Stimulated activated CD8-positive, alpha-beta memory T cell treated with anti-CD3 and anti-CD28 coated beads, Interleukin-4, amount 100 ng/mL, for 1 hour (primary cell): ENCODE measurements at places on chromosomes 16 and 17.

DNA sequence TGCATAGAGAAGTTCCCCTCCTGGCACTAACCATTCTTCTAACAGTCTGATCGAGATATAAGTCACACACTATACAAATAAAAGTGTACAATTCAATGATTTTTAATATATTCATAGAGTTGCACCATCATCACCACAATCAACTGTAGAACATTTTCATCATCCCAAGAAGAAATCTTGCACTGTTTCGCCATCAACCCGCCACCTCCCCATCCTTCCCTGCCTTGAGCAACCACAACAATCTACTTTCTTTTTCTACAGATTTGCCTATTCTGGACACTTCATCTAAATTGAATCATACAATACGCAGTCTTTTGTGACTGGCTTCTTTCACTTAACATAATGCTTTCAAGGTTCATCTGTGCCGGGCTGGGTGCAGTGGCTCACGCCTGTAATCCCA, 33.0 kb upstream of the GUCY2D start:
- DNase-seq: no peak

DNA sequence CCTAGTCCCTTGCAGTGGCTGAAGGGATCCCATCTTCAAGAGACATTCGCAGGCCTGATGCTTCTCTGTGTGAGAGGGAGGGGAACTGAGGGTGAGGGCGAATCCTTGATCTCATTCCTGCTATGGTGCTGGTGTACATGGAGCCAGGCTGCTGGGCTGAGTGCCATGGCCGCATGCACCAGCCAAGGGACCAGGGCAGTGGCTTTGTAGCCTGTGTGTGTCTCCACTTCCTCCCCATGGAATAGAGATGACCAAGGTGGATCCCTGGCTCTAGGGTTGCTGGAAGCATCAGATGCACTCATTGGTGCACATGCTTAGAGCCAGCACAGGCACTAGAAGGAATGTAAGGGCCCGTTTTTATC, 195.0 kb downstream of the FOXL1 start:
- no peak for DNase-seq

DNA sequence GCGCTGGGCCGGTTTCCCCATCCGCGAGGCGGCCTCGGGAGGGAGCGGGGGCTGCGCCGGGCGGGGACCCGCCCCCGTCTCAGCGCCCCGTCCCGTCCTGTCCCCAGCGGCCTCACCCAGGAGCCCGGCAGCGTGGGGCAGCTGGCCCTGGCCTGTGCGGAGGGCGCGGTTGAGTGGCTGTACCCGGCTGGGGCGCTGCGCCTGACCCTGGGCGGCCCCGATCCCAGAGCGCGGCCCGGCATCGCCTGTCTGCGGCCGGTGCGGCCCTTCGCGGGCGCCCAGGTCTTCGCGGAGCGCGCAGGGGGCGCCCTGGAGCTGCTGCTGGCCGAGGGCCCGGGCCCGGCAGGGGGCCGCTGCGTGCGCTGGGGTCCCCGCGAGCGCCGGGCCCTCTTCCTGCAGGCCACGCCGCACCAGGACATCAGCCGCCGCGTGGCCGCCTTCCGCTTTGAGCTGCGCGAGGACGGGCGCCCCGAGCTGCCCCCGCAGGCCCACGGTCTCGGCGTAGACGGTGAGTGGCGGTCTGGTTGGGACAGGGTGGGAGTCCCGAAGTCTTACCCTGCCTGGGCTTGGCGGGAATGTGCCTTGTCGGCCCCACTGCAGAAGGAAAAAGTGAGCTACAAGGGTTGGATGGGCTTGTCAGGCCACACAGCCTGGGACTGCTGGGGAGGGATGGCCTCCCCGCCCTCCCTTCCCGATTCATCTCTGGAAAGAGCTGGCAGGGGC, 720 bp downstream of the METRN start:
- no peak for DNase-seq

DNA sequence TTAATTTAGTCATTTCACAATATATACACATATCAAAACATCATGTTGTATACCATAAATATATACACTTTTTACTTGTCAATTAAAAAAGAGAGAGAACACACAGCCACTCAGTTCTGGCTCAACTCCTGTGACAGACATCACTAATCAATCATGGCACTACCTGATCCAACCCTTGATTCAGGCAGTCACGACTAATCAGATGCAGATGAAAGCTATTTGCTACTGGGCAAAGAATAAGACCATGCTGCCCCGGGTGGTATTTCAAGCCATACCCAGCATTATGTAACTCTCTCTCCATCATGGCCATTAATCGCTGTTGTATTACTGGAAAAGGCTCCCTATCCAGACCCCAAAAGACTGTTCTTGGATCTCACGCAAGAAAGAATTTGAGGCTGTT, 345.7 kb downstream of the HAPSTR1 start:
- no peak for DNase-seq

DNA sequence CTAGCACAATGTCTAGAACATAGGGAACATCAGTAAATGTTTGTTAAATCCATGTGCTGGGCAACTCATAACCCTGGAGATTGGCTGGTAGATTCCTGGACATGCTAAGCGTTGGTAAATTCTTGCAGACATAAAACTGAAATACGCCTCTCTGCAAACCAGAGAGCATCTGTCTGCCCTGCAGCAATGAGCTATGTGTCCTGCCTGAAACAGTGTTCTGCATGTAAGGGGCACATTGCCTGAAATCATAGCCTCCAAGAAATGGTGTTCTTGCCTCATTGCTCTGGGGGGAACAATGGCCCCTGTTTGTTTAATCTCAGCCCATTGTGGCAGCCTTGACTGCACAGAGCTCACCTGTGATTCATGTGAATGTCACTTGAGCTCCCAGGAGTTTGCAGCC, 113.5 kb upstream of the CCL2 start:
- DNase-seq: no peak

DNA sequence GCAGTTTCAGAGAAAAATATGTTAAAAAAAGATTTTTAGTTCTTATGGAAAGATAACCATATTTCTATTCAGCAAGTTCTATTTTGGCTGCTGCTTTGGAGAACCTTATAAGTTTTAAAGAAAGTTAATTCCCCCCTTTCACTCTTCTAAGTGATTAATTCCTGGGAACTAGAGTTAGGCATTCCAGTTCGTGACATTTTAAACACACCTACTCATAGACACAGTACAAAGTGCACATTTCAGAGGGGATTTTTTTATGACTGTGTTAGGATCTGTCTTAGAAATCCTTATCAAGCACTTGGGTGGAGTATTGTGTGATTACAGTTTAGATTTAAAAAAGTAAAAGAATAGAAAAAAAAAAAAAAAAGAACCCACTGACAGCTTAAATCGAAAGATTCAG, 3.5 kb upstream of the CDH11 start:
- DNase-seq: no peak

GRCh38 chr16:3029491-3030221, 5.8 kb downstream of the THOC6 start:
- no peak for DNase-seq

DNA sequence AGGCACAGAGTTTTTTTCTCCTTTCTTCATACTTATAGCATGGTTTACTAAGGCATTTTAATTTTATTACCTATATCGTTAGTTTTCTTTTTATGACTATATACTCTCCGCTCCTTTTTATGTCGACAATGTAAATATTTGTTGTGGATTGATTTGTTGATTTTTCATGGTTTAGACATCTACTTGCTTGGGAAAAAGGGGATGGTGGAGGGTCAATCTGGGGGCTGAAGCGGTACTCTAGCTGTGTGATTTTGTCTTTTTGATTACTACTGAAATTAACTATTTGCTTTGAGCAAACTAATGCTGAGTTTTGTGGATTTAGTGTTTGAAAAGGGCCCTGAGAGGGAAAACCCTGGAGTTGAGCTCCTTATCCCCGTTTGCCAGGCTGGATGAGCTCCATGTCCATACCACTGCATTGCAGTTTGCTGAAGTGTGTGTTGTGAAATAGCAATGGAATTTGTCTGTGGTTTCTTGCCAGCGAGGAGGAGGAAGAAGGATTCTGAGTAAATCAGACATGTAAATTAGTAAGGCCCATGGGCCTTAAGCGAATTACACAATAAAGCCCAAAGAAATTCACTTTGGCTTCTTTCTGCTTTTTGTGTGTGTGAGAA, 72.0 kb downstream of the FTO start:
- no peak for DNase-seq

DNA sequence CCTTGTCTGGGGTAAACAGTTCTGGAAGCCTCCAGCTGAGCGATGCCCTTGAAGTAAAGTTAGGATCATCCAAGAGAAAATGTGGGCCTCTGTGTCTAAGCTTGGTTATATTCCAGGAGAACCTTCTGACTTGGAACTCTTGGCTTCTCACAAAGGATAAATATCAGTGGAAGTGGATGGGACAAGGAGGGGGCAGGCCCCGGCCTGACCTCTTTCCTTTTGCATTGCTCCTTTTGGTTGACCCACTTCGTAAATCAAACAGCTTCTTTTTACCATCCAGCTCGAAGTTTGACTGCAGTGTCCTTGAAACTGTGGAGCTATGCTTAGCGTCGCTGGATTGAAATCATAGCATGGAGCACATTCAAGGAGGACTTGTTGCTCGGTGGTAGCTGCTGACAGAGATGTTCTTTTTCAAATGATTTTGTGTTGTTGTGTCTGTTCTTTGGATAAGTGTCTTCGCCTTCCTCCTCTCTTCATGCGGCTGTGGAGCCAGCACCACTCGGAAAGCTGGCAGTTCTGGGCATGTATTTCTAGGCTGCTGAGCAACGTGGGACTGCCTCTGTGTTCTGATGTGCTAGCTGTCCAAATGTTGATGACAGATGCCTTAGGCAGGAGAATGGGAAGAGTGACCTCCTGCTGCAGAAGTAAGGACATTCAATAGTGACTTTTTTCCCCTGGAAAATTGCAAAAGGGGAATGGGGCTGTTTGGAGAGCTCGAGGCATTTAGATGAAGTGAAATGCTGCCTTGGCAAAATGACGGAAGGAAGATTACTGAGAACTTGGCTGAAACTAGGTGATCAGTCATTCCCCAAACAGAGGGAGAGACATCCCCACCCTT, 4.5 kb downstream of the MINK1 start:
- no peak for DNase-seq

- DNase-seq: no peak
Observed at GRCh38 chr16:8962393-8963009, 1.2 kb downstream of the USP7 start.

- DNase-seq: no peak
Observed at GRCh38 chr16:62869837-62870236, 833.6 kb upstream of the CDH8 start.

DNA sequence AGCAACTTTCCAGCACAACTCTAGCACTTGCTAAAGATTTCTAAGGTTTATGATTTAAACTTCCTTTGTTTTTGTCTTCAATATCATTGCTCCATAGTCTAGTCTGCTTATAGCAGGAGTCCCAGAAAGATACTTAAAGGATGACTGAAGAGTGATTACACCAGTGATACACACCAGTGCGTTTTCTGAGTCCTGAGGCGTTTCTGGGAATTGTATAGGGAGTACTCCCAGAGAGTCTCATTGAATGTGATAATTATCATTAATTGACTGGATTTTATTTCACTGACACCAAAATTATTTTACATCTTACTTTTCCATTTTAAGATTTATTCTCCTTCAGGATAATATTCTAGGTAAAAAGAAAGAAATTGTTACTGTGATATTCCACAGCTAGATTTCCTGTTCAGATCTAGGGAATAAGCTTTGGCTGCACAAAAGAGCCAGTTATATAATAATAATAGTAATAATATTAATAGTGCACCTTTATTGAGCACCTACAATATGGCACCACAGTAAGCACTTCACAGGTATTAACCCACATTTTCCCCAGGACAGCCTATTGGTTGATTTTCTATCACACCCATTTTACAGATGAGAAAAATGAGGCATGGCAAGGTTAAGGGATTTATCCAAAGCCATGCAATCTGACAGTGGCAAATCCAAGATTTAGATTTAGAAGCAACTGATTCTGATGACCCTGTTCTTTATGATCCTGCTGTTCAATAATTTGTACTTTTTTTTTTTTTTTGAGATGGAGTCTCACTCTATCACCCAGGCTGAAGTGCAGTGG, 62.6 kb downstream of the IRX5 start:
- DNase-seq: no peak

DNA sequence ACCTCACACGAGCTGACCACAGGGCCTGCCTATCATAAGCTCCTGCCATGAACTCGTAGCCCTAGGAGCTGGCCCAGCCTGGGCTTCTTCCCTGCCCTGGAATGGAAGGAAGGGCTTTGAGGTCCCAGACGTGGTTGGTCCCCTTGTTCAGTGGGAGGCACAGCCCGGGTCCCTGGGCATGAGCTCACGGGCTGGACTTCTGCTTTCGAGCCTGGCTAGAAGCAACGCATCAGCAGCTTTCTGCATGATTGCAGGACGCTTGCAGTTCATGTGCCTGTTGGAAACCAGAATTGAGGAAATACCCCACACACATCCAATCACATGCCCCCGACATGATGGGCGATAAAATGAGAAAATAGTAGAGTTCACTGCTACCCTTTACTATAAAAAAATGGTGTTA, 293.3 kb downstream of the MAF start:
- no peak for DNase-seq

DNA sequence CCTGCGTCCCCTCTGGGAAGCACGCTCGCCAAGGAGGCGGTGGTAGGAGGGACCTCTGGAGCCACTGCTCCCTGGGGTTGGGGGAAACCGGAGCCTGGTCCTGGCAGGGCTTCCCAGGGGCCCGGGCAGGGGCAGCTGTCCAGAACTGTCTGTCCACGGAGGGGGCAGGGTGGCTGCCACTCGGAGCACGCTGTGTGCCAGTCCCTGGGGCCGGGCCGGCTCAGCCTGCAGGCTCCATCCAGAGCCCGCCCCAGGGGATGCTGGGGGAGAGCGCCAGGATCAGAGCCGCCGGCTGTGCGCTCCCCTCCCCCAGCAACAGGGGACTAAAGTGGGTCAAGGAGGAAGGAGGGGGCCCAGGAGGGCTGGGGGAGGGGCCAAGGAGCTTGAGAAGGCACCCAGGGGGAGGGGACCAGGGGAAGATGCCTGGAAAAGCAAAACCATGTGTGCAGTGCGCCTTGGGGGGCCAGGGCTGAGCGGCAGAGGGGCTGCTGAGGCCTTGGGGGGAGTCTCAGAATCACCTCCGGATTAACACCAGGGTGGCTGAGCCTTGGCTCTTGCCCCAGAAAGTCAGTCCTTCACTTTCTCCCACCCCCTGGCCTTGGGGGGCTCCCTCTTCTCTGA, 21.3 kb downstream of the ZNF423 start:
- DNase-seq: no peak

DNA sequence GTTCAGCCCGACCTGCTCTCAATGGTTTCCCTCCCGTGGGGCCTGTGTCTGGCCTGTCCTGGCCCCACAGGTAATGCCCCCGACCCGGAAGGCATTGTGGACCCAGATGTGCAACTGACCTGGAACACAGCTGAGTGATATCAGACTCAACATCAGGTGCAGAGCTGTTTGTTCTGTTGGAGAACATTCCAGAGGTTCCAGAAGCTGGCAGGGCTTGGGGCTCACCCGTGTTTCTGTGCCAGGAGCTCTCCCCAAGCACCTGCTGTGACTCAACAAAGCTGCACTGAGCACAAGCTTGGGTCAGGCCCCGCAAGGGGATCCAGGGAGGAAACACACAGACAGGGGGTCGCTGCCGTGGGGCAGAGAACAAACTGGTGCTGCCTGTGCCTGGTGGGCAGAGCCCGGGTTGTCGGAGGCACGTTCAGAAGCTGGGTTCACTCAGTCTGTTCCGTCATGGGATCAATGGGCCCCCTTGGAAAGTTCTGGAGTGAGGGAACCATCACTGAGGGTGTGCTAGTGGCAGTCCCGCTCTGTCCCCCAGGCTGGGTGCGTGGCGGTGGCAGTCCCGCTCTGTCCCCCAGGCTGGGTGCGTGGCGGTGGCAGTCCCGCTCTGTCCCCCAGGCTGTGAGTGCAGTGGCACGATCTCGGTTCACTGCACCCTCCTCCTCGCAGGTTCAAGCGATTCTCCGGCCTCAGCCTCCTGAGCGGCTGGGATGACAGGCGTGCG, 22.1 kb downstream of the HS3ST6 start:
- no peak for DNase-seq

GRCh38 chr16:24781256-24781655, 51.8 kb downstream of the TNRC6A start:
- no peak for DNase-seq
